Right kidney (tissue), 9 donors: ENCODE measurements at places on chromosomes 2 and 18.

GRCh38 chr18:50340078-50340477 is 34.8 kb upstream of the SKA1 start:
- DNase-seq: no peak

DNA sequence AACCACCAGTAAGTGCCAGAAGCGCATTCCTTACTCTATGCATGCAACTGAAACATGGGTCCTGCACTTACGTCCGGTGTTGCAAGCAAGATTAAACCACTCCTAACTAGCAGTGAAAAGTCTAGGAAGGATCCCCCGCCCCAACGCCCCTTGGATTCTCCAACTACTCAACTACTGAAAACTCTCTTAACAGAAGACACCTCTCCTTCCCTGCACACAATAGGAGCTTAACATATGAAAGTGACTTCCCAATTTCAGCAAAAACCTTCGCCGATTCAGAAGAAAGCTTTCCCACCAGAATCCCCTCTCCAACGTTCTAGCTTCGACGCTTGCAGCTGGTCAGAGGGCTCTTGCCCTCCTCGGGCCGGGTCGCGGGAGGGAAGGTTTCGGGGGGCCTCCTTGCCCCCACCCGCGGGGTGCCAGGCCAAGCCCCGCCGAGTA is 578 bp downstream of the IWS1 start:
- DNase-seq: no peak

DNA sequence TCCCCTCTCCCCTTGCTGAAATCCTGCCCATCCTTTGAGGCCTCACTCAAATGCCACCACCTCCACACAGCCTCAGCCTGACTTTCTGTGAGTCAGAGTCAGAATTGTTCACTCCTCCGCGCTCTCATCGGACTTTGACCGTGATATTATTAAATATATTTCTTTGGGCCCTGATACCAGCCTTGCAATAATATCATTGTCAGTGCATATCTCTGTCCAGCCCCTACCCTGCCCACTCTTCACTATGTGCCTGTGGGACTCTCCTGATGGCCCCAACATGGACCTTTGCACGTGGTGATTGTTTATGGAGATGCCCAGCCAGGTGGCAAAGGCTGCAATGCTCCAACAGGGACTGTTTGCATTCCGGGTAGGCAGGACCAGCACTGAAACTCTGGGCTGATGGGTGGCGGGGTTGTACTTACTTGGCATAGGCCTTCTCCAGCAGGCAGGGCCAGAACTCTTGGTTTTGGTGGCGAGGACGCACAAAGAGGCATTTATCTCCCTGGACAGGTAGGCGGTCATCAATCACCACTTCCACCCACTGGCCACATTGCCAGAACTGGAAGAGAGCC is 37.3 kb downstream of the CAPN13 start:
- no peak for DNase-seq

DNA sequence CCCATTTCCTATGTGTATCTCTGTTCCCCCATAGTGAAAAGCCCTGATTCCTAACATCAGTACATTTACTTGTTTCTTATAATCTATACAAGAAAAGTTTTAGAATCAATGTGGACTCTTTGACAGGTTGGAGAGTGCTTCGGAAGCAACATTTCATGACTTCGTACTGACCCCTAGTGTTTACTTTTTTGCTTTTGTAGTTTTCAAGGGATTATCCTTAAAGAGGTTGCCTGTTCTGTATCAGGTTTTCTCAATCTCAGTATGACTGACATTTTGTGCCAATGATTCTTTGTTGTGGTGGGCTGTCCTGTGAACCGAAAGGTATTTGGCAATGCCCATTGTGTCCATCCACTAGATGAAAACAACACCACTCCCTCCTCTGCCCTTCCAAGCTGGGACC is 43.3 kb upstream of the SERPINB2 start:
- no peak for DNase-seq

- no peak for DNase-seq
These were observed 191.0 kb upstream of the ARL4C start for GRCh38 chr2:234687718-234688475.

GRCh38 chr18:70627182-70627802 is 338.4 kb downstream of the SOCS6 start:
- DNase-seq: no peak

DNA sequence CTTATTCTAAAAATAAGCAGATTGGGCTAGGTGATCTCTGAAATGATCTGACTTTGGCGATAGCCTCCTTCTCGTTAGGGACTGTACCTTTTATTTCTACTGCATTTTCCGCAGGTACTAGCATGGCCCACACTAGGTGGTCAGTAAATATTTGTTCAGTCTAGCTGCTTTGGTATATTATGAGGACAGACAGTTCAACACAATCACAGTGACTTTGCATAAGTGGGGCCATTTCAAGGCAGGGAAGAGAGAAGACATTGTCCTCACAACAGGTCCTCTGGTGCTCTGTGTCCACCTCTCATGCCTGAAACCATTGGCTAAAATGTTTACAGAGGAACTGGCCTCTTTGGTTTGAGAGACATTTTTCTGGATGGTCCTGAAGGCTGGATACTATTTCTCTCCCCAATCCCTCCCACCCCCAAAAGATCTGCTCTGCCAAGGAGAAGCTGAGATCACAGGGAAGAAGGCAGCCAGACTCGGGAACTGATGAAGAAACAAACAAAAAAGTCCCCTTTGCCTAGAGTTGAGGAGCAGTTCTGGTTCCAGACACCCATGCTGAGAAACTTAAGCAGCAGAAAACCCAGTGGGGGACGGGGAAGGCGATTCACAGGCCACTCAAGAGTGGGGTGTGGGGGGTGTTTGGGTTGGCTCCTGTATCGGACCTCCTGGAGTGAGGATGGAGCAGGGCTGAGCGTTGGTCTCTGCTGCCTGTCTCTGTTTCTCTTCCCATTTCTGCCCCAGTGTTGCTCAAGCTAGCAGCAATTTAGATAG is 2.9 kb upstream of the TNP1 start:
- no peak for DNase-seq

DNA sequence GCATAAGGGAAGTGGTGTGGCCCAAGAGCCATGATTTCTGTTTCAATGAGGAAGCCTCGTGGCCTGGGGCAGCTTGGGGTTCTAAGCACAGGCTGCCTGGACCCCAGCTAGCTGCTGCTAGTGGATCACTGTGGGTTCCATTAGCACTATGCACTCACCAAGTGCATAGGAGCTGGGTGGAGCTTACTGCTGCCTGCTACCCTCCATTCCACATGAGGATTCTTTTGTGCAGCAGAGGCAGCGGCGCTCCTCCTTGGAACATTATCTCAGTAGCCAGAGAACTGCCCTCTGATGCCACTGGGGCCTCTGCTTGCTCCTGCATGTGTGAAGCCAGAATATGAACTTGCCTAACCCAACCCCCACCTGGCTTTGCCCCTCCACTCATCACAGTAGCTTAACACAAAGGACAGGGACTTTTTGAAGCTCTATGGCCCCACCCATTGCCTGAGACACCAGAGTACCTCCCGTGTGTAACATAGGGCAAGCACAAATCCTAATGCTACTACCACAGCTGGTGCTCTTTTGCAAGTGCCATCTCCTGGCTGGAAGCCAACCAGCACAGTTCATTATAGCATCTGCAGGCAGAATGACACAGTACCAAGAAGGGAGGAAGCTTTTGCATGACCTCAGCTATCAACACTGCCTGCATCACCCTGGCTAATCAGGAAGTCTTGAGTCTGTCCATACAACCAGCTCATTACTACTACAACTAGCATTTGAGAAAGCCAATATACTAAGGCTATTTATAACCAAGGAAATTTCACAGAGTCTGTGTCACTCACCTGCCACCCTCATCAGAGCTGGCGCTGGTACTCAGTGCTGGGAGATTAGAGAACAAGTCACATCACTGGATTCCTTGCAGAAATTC is 297.0 kb upstream of the GULP1 start:
- DNase-seq: no peak

- DNase-seq: no peak
These were observed 36.2 kb downstream of the ACOXL start for GRCh38 chr2:110768591-110768990.

GRCh38 chr18:48002933-48003365 is 72.5 kb upstream of the SMAD2 start:
- no peak for DNase-seq

DNA sequence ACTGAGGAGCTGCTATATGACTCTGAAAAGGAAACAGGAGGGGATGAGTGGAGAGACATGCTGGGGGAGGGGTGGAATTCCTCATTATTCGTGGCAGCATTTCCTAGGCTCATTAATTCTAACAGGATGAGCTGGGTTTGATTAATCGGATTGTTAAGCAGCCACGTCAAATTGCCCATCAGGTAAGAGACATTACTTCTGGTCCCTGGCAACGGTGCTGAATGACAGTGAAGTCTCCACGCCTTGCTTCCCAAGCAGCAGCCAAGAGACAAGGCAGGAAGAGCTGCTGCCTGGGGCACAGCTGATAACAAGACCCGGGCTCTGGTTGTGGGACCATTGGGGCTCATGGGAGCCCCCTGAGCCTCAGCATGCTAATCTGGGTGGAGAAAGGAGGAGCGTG is 86.6 kb downstream of the MARCHF4 start:
- DNase-seq: no peak

DNA sequence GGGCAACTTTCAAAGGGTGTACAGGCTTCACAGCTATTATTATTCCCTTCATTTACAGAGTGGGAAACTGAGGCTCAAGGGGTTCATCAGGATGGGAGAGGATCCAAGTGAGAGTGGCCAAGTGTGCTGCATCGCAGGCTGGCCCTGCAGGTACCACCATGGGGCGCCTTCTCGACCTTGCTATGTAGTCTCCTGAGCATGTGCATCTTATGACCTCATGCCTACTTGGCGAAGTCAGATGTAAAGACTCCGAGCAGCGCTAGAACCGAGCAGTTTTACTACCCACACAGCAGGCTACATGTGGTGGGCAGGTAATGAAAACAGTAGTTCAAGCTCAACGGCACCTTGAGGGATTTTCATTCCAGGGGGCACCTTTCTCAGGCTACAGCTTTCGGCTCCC is 42.0 kb downstream of the TFCP2L1 start:
- no peak for DNase-seq

GRCh38 chr18:79582978-79583377 is 96.6 kb upstream of the CTDP1 start:
- DNase-seq: no peak

DNA sequence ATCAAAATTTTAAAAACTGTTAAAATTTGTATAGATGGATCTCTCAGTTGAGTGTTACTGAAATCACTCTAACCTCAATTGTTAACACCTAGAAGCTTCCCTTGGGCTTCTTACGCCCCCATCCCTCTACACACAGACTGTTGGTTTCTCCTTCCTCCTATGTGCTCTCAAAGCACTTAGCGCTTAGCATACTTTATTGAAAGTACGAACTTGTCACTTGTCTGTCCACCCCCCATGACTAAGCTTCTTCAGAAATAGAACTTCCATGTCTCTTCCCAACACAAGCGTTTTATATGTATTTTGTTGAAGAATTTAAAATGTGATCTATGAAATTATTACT is 441 bp downstream of the MPHOSPH10 start:
- DNase-seq: no peak

DNA sequence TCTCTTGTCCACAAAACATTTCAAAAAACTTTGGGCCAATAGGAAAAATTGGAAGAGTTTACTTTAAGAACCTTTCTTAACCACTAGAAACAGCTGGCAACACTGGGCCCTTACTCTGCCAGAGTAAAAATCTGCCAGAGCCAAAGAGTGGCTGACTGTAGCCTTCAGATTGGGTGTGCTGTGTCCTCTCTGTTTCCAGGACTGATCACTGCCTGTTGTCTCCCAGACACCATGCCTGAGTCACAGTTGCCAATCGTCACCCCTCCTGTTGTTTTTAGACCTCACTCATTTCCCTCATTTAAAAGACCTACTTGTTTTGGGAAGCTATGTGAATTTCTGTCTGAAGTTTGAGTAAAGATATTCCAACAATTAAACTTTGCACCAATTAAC is 159.1 kb downstream of the PPP1R1C start:
- no peak for DNase-seq
